MV-4-11 (cell line): ENCODE measurements at places on chromosomes 13 and 19.

DNA sequence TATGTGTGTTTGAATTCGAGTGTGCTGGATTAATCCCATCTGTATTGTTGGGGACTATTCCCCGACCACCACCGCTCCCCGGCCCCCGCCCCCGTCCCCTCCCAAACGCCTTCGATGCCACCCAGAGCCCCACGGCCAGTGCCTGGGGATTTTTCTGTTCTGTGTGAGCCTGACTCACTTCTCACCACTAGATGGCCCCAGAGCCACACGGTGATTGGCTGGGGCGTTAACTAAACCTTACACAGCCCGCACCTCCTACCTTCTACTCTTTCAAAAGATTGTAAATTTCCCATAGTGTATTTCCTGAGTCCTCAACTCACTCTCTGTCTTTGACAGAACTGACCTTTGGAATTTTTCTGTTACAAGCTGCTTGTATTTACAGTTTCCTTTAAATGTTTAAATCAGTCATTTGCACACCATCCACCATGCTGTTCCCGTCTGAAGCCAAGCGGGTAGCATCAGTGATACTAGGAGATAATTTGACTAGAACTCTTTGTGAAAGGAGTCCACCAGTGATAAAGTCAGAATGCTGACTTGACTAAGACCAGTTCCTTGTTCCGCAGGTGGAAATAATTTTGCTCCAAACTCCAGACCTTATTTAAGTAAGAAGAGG is 61.4 kb downstream of the RFX2 start:
- peak; percentile 73 for DNase-seq

DNA sequence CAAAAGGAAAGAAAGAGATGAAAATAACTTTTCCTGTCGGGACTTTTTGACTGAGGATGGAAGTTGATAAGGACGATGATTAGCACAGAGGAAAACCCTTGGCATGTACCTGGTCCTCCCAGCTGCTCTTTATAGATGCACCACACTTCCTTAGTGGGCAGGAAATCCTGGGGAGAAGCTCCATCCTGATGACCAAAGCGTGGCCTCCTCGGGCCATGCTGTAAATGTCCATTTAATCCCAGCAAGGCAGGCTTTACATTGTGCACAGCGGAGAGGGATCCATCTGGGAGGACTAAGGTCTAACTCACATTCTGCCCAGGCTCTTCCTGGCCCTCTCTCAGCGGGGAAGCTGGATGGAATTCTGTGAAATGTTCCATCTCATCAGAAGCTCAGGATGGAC is 113.5 kb downstream of the COL4A2 start:
- DNase-seq: no peak

DNA sequence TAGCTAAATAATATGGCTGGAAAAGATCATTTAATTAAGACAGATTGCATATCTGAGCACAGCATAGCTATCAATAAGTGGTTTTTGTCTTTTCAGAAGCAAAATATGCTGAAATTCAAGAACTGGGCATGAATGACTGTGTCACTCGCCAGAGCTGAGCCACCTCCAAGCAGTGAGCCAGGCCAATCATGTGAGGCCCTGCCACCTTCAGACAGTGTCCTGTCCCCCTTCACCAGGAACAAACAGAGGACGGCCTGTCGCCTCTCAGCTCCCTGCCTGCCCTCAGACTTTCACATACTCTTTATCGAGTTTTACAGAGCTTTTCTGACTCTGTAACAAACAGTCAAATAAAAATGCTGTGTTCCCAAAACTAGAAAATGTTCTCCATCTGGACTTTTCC is 171.0 kb upstream of the TSC22D1 start:
- no peak for DNase-seq

DNA sequence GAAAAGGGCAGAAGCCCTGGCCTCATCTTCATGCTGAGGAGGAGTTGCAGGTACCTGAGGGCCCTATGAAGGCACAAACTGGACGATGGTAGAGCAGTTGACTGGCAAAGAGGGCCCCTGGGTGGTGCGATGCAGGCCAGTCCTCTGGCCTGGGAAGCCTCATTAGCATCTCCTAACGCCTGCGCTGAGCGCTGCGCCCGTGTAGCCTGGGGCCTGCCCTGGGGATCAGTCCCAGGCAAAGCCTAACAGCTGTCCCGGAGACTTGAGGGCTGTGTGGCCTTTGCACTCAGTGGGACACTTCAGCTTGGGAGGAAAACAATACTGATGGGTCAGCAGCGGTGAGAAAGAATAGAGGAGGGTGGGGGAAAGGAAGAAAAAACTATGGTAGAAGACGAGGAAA is 187.7 kb downstream of the RAP2A start:
- DNase-seq: no peak

DNA sequence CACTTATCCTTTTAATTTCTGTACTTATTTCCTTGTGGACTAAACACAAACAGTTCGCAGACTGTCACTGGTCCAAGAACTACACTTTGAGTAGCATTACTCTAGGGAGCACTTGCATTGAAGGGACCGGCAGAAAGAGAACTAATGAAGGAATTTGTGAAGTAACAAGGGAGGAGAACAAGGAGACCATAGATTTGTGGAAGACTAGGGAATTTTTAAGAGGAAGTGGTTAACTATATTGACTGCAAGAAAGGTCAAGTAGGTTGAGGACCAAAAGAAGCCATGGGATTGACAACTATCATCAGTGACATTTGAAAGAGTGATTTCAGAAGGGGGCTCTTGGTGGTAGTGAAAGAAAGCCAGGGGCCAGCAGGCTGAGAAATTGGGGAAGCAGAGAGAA is 4.0 kb upstream of the RB1 start:
- DNase-seq: no peak

- DNase-seq: no peak
Measured at GRCh38 chr13:27789153-27789494, 3.2 kb upstream of the GSX1 start.

DNA sequence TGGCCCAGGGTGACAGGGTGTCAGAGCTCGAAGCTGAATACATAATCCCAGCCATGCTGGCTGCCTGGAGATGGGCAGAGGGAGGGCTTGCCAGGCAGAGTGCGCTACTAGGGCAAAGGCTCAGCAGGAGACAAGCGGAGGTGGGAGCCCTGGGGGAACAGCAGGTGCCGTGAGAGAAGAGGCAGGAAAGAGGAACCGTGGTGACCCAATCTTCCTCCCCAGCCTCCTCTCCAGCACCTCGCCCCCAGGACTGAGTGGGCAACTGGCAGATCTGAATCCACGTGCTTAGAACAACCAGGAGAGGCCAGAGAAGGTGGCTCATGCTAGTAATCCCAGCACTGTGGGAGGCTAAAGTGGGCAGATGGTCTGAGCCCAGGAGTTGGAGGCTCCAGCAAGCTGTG is 11.0 kb upstream of the CCL25 start:
- DNase-seq: peak; percentile 35

DNA sequence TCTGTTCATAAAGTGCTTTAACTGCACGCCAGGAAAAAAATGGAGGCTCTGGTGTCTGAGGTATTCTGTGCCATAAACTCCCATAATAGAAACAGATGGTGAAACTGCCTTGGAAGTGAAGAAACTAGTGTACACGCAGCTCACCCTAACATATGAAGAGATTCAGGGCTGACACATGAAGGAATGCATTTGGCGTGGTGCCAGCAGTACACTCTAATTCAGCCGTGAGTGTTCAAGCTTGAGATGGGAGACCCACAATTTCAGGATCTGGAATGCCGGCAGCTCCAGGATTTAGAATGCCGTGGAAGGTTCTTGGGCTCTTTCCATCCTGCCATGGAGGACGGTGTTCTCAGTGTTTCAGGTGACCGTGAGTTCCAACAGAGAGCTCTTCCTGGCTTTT is 478.4 kb downstream of the TSHZ3 start:
- DNase-seq: peak; percentile 12

GRCh38 chr13:23739596-23739995 is 149.6 kb downstream of the MIPEP start:
- DNase-seq: no peak

GRCh38 chr13:52359534-52359933 is 46.4 kb downstream of the THSD1 start:
- DNase-seq: no peak

- no peak for DNase-seq
Measured at GRCh38 chr19:22634450-22634827, 315 bp downstream of the ZNF492 start.

DNA sequence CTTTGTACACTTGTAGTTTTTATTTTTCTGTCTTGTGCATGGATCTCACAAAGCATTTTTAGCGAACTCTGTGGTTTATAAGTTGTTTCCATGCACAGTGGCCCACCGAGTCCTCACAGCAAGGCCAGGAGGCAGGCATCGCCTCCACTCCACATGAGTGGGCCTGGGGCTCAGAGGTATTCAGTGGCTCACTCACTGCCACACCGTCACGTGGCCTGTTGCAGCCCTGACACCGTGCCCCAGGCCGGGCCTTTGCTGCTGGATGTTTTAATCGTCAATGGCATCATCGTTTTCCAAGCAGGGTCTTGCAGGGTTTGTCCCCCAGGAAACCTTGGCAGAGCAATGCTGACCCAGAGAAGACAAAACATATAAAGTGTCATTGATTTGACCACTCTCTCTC is 59.8 kb downstream of the SPACA7 start:
- no peak for DNase-seq

DNA sequence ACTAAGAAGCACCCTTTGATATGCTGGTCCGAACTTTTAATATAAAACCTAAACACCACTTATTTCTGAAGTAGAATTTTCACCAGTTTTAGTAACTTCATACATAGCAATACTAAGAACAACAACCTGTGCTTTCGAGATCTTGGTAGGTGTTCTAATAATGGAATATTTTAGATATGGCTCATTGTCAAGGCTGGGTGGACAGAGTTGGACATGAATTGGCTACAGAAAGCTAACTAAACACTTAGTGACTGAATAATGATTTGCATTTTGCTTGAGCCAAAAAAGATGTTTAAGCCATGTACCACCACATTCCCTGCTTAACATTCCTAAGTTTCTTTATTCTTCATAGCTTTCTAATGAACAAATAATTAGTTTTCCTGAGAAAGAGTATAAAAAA is 344.3 kb upstream of the SGCG start:
- no peak for DNase-seq

DNA sequence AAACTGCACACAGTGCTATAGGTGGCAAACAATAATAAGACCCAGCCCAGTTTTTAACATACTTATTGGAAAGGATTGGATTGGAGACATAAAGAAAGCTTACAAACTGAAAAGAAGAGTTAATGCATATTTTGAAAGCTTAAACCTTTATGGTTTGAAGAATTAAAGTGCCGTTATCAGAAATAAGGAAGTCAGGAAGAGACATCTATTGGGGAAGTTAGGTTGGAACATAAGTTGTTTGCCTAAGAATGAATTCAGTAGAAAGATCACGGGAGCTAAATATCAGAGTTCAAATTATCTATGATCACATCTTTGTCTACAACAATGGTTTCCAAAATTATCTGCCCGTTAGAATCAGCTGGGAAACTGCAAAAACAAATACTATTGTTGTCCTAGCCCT is 767.9 kb downstream of the PCDH9 start:
- peak; percentile 5 for DNase-seq

GRCh38 chr13:66967811-66968597 is 262.1 kb downstream of the PCDH9 start:
- DNase-seq: no peak

DNA sequence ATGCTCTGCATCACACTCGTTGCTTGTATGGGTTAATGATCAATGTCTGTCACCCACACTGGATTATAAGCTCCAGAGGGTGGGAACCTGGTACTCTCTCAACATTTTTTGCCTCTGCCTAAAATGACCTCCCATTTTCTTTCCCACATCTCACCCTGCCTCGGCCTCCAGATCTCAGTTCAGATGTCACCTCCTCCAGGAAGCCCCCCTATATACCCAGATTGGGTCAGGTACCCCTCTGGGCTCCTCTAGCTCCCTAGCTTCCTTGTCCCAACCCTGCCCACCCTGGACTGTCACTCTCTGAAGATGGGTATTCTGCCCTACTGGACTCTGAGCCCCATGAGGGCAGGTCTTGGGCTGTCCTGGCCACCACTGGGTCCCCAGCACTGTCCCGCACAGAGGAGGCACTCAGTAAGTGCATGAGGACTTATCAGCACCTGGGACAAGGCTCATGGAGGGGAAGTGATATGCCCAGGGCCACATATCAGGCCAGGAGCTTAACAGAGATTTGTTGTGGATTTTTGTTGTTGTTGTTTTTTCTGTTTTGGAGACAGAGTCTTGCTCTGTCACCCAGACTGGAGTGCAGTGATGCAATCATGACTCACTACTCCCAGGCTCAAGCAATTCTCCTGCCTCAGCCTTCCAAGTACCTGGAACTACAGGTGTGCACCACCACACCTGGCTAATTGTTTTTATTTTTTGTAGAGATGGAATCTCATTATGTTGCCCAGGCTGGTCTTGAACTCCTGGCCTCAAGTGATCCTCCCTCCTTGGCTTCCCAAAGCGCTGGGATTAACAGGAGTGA is 23.8 kb downstream of the PRKD2 start:
- DNase-seq: no peak

DNA sequence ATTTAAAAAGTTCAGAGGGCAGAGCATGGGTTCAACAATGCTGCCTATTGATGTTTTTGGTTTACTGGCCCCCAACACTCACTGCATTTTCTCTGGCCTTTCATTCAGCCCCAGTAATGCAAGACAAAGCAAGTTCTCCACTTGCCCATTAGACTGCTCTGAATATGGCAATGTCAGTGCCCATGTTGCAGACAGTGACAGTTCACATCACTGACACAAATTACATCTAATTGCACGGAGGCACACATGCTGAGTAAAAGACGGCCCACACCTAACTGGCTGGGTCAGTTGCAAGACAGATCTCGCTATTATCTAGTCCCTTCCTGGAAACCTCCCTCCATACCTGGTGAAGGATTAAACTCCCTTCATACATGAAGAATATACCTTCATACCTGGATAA is 54.0 kb downstream of the ENOX1 start:
- no peak for DNase-seq

DNA sequence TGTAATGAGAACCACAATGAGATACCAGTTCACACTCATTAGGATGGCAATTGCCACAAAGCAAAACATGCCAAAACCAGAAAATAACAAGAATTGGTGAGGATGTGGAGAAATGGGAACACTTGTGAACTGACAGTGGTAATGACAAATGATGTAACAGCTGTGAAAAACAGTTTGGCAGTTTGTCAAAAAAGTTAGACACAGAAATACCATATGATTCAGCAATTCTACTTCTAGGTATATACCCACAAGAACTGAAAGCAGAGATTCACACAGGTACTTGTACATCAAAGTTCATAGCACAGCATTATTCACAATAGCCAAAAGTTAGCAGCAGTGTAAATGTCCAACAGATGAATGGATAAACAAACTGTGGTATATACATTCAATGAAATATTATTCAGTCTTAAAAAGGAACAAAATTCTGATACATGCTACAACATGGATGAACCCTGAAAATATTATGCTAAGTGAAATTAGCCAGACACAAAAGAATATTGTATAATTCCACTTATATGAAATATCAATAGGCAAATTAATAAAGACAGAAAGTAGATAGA is 96.5 kb downstream of the UGGT2 start:
- no peak for DNase-seq

- no peak for DNase-seq
Measured at GRCh38 chr13:26538363-26539317, 18.8 kb upstream of the WASF3 start.

DNA sequence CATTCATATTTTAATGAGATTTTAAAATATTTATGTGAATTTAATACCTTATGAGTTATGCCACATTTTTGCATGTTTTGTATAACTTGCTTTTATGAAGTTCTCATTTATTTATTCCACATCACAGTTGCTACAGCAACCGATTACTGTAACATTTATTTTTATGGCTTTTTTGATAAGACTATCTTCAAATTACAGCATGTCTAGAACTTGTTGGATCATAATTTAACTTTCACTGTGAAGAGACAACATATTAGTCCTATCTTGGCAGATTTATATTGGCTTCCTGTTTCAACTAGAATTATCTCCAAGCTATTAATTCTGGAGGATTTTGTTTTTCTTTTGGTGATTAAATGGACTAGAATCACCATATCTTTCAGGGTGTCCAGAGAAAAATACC is 793.7 kb upstream of the SLITRK5 start:
- DNase-seq: no peak
